NCI-H1436 (cell line): ENCODE measurements at places on chromosomes 4 and X.

- DNase-seq: no peak
These were observed 10.0 kb upstream of the AFF1 start for GRCh38 chr4:86924811-86925210.

- no peak for DNase-seq
These were observed 1567.9 kb downstream of the ARAP2 start for GRCh38 chr4:34676400-34676799.

GRCh38 chr4:8554555-8555100 lies 25.6 kb upstream of the GPR78 start:
- DNase-seq: no peak

GRCh38 chrX:12790885-12791256 lies 341 bp upstream of the PRPS2 start:
- no peak for DNase-seq

- DNase-seq: no peak
These were observed 55.7 kb upstream of the MMAA start for GRCh38 chr4:145563293-145563985.
